ENCODE measurements at places on chromosomes 6 and 20.
A peak's percentile ranks its signal among the peaks of the same experiment; 100 is the strongest.

GRCh38 chr20:19992996-19993908, 23.9 kb upstream of the NAA20 start:
- peak; percentile 97 for DNase-seq

DNA sequence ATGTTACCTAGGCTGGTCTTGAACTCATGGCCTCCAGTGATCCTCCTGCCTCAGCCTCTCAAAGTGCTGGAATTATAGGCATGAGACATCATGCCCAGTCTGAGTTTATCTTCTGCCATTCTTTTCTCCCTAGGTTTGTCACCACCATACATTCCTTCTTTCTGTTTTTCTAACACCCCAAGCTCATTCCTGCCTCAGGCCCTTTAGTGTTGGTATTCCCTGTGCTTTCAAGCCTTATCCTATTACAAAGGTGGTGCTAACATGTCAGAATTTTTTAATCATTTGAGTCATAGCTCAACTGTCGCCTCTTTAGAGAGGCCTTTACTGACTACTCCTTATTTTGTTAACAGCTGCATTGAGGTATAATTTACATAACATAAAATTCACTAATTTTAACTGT, 221.1 kb upstream of the PRSS16 start:
- no peak for DNase-seq

DNA sequence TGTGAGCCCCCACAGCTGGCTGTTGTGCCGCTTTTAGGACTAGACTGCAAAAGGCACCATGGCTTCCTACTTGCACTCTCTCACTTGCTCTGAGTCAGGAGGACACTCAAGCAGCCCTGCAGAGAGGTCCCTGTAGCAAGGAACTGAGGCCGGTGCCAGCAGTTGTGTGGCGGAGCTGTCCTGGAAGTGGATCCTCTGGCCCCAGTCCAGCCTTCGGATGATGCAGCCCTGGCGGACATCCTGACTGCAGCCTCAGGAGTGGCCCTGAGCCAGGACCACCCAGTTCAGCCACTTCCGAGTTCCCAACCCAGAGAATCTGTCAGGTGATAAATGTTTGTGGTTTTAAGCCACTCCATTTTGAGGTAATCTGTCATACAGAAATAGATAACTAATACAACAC, 17.5 kb downstream of the CTCFL start:
- DNase-seq, result peak; percentile 40

DNA sequence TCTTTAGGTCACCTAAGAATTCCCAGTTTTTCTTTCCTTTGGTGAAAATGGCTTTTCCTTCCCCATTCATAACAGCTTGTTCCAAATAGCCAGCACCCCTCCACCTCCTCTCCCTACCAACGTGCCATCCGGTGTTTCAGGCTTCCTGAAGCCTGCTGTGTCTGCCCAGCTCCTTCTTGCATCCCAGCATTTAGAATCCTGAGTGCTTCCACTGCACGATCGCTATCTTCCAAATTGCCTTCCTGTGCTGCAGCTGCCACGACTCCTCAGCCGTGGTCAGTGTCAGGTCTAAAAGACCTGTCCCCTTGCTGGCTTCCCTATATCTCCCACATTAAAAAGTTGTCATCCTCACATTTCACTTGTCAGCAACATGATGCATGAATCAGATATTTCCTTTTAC, 550.3 kb upstream of the JARID2 start:
- DNase-seq, result no peak

- DNase-seq, result no peak
These were observed 45.9 kb downstream of the FLRT3 start for GRCh38 chr20:14291502-14291901.

DNA sequence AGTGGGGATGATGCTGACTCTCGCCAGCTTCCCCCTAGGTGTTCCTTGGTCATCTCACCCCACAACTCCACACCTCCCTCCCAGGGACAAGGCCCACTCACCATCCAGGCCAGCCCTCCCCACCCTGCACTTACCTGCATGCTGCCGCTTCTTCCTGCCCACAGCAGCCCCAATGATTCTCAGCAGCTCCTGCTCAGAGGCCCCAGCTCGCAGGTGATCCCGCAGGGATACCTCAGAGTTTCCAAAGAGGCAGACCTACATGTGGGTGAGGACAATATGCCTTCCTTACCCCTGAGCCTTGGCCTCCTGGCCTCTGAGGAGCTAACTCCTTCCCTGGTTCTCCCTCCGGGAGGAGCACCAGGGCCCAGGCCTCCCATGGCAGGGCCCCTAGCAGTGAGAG, 24.6 kb downstream of the MOCS1 start:
- no peak for DNase-seq

- no peak for DNase-seq
These were observed 51.8 kb upstream of the RIPOR2 start for GRCh38 chr6:24987446-24988115.

DNA sequence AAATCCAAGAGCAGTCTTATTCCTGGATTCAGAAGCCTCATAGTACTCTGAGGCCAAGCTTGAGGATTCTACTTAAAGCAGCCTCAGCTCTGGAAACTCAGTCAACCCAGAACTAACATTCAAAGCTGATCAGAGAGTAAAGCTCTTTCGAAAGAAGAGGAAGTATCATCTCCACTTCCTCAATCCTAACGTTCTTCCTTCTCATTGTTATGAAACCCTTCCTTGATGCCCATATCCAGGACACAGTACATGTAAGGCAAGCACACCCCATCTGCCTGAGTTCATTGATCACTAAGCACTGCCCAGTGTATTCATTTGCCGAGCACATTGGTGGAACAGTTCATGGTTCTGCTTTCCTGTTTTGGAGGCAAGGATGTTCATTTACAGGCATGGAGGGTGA, at the start of gene IPCEF1:
TSS of gene IPCEF1 (minus strand) at position 114 of the 400 bp plus-strand sequence. CDS start 90,856 bp downstream, outside the sequence.
- no peak for DNase-seq

DNA sequence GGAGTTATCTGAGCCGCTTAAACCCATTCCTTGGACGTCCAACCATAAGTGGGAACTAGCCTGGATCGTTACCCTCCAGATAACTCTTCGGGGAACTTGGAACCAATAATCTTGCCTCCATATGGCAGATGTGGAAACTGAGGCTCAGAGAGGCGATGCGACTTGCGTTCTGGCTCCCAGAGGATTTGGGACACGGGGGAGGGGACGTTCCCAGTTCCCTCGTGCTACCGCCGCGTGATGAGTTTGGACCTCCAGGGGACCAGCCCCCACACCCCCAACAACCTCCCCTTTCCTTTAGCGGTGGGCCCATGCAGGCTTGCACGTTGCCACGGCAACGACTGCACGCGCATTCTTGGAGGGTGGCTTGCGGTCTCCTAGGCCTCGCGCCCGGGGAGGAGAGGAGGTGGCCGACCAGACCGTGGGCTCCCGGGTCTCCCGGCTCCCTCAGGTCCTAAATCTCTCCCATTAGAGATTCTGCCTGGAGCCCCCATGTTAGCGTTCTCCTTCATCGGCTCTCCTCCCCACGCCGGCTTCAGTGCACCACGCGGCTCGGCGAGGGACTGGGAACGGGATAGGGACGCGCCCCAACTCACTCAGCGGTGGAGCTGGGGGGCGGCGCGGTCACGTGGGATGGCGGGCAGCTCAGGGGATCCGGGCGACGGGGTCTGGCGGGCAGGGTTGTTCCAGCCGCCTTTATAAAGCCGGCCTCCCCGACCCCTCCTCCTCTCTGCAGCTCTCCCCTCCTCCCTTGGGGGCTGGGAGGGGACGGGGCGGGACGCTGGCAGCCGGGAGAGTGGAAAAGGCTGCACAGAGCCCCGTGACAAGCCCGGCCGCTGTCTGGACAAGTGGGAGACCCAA, at the start of gene PLTP:
TSS of gene PLTP (minus strand) at position 670 of the 858 bp plus-strand sequence. CDS start 703 bp downstream, outside the sequence.
- peak; percentile 84 for DNase-seq

GRCh38 chr6:16901782-16902181, 140.5 kb upstream of the ATXN1 start:
- peak; percentile 51 for DNase-seq

DNA sequence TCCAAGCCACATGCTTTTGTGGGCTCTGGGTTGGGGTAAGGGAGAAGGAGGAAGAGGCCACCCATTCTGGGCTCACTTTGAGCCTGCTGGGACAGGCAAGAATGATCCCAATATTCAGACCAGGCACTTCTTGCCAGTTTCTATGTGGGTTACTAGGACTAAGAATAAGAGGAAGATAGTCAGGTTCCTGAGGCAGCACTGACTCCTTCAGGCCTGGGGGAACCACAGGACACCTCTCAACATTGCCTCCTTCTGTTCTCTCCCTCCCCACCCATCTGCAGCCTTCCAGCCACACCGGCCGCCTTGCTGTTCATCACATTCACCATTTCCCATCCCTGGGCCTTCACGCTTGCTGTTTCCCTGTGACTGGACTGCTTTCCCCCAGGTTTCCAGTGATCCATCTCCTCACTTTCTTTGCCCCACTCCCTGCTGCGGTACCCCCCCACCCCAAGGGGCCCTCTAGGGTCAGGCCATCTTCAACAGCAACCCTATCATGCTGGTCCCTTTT, 69.2 kb upstream of the SIRPA start:
- no peak for DNase-seq

All from fibroblast of skin of right biceps (primary cell).